Nucleus accumbens (tissue), 56 donors: ENCODE measurements at places on chromosomes 5 and 9.

DNA sequence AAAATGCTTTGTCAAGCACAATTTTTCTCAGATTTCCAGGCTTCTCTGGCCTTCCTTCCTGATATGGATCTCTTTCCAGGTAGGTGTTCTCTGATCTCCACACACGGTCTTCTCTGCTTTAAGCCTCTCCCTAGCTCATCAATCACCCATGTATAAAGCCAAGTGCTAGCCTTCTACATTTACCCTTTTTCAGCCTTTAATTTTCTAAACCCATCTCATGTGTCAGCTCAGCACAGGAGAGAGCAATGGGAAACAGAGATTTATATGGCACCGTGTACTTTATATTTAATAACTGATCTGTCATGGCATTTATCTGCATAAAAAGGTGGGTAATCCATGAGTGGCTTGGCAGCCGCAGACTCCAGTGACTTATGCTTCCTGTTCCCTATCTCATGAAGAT lies 495.0 kb downstream of the RASEF start:
- DNase-seq, result no peak

DNA sequence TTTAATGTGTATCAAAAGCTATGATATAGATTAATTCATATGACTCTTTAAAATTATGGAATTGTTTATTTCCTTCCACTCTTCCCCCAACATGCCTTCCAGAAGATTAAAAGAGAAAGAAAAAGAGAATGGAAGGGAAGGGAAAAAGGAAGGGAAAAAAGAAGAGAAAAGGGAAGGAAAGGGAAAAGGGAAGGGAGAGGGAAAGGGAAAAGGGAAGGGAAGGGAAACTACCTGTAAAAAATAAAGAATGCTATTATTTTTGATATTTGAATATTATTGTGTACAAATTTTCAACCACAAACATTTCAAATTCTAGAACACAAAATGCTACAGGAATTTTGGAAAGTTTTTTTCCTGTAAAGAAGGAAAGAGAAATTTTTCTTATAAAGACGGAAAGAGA lies 281.7 kb downstream of the SLCO4C1 start:
- DNase-seq, result no peak

DNA sequence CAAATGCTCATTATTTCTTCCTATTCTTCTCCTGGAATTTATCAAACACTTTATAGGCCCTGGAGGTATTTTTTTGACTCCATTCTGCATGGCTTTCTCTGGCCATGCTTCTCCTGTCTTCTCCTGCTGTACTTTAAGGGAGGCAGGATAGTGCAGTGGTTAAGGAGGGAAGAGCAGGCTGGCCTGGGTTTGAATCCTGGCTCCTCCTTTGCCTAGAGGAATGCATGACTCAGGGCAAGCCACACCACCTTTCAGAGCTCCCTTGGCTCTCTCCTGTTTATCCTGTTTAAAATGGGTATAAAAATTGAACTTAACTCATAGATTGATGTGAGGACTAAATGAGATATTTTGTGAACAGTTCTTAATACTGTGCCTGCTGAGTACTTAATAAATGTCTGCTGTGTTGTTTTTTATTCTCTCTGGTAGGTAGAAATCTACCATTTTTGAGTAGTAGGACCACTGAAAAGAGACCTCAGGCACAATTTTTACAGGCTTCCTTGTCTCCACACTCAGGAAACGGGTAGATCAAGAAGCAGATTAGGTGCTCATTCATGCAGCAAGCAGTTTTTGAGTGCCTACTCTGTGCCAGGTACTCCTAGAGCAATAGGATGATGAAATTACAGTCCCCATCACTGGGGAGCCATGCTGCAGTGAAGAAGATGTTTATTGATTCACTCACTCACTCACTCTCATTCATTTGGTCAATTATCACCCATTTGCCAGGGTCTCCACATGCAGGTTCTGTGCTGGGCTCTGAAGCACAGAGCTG lies 32.7 kb upstream of the ARAP3 start:
- no peak for DNase-seq

GRCh38 chr5:134111741-134112647 lies 2.5 kb upstream of the TCF7 start:
- DNase-seq, result no peak

- DNase-seq, result no peak
Measured at GRCh38 chr5:119896826-119897536, 267.6 kb downstream of the FAM170A start.

DNA sequence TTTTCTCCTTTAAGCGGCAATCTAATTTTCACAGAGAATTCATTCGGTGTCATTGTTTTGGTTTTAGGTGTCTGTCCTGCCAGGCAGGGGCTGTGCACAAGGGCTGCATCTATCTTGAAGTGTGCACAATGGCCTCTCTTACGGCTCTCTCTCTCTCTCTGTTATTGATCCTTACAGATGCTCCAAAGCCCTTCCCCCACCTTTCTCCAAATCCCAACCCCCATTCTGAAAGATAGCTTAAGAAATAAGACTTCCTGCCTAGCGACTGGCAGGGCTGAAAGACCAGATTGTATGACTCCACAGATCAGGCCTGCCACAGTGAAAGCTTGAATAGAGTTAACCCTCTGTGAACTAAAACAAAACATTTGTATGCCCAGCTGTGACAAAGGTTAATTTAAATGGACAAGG lies 86.5 kb upstream of the NR5A1 start:
- no peak for DNase-seq

DNA sequence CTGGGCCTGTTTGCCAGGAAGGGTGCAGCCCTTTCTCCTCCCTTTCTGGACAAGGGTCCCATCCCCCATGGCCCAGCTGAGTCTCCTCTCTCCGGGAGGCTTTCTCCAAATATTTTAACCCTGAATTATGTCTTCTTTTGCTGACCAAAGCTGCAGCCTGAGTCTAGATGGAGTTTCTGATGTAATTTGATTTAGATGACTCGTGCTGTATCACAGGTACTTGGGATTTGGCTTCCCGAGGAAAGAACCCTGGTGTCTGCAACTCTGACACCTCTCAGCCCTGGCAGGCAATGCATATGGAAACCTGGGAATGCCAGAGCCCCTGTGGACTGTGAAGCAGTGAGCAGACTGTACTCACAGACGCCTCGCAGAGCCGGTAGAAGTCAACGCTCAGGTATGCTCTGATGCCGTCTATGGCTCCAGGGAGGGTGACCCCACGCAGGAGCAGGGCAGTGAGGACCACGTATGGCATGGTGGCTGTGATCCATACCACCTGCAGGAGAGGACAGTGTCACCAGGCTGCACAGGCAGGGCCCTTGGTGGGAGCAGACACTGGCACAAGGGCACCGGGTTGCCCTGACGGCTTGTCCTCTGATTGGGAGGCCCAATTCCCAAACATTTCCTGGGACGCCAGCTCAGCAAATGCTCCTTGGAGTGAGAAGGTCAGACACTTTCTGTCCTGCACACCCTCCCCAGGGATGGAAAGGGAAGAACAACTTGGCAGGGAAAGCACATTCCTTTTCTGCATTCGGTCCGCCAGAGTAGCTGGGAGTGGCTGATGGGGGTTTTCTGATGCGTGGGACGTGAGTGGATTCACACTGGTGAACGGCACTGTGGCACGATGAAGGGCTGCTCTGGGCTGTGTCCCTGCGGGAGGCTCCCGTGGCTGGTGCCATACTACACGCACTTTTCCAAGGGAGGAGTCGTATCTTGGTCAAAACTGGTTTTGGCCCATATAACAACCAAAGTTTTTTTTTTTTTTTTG lies 24.7 kb downstream of the SLC6A3 start:
- no peak for DNase-seq

DNA sequence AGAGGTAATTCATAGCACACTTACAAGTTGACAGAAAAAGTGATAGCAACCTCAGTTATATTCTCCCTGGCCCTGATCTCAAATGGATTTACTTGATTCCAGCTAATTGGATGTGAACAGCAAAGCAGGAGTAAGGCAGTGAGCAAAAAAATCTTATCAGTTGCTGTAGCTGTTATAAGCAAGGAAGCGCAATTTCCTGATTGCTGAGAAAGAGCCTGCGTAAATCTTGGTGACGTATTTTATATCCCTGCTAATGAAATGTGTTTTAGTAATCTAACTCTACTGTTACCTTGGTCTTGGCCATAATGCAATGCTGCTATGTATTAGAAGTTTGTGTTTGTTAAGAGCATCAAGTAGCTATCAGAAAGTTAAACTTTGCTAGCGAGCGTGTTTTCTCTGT lies 661.2 kb upstream of the SEMA6A start:
- no peak for DNase-seq

- no peak for DNase-seq
Measured at GRCh38 chr5:39199335-39199734, 20.0 kb downstream of the FYB1 start.
